Prostate gland (tissue), 2 donors: ENCODE measurements at places on chromosomes 7 and 10.

- no peak overlapping the region for H3K27ac ChIP-seq
- H3K36me3 ChIP-seq: no peaks in the 10 kb centered on the region
- no peaks in the 10 kb centered on the region for H3K27me3 ChIP-seq
- H3K4me1 ChIP-seq: no peaks in the 10 kb centered on the region
- no peak overlapping the region for H3K4me3 ChIP-seq
- no peak for DNase-seq
Measured at GRCh38 chr10:36023939-36024338, 381.8 kb upstream of the FZD8 start.

- H3K27me3 ChIP-seq: no peaks in the 10 kb centered on the region
- no peak for DNase-seq
- no peaks in the 10 kb centered on the region for H3K36me3 ChIP-seq
Measured at GRCh38 chr7:108614896-108615295, 45.2 kb downstream of the DNAJB9 start.

DNA sequence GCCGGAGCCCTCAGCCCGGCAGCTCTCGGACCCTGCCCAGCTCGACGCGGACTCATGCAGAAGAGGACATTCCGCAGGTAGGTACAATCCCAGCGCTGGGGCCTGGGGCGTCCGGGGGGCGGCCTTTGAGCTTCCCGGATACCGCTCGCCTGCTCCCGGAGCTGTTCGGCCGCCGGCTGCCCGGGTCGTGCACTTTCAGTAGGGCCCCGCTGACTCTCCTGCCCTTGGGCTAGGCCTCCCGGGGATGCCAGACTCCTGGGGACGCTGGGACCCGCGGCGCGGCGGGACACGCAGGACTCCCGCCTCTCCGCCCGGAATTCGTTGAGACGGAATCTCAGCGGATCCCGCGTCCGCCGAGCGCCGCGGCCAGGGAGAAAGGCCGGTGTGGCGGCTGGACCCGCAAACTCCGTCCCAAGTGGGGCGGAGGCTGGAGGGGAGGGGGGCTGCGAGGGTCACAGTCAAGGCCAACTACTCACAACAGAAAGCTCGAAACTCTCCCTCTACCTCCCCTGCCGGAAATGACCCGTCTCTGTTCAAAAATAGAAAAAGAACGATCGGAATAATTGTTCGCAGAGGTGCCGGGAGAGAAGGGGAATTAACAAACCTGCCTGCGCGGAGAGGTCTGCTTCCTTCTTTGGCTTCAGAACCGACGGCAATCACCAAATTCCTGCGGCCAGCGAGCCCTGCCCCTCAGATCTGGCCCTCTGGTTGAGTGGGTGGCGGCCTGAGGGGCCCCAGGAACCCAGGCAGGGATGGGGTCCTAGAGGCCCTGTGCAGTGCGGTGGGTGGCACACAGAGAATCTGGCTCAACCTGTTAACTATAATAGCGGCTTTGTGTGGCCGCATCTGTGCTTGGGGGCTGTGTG is 9.2 kb downstream of the TLX1 start:
- H3K4me3 ChIP-seq: no peak overlapping the region
- H3K36me3 ChIP-seq: no peaks in the 10 kb centered on the region
- DNase-seq: no peak

GRCh38 chr10:13915710-13916109 is 328.9 kb downstream of the PRPF18 start:
- H3K4me1 ChIP-seq: no peaks in the 10 kb centered on the region
- no peak for DNase-seq
- no peaks in the 10 kb centered on the region for H3K27me3 ChIP-seq
- no peak overlapping the region for H3K4me3 ChIP-seq
- no peak overlapping the region for H3K27ac ChIP-seq
- H3K36me3 ChIP-seq: no peaks in the 10 kb centered on the region
